ENCODE measurements at places on chromosomes 1 and 21.

- no peak for DNase-seq
These were observed 115.9 kb downstream of the NTMT2 start for GRCh38 chr1:170261669-170262068.

GRCh38 chr1:101920577-101920976 is 76.1 kb downstream of the OLFM3 start:
- DNase-seq = no peak

- DNase-seq = no peak
These were observed 4.5 kb downstream of the C1orf232 start for GRCh38 chr1:26164036-26164860.

DNA sequence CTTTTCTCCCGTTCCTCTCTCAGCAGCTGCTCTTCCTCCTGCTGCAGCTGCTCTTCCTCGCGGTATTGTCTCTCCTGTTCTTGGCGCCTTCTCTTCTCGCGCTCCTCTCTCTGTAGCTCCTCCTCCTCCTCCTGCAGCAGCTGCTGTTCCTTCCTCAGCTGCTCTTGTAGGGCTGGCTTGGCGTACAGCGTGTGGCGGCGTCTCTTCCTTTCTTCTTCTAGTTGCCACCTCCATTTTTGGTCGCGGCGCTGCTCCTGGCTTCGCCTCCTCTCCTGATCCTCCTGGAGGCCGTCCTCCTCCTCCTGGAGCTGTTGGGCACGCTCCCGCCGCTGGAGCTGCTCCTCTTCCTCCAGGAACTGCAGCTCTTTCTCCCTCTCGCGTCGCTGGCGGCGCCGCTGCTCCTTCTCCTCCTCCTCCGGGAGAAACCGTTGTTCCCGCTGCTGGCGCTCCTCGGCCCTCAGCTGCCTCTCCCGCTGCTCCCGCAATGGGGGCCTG is 4.8 kb downstream of the TCHH start:
- DNase-seq = no peak

GRCh38 chr1:224433701-224434672 is 610 bp downstream of the WDR26 start:
- DNase-seq = no peak

DNA sequence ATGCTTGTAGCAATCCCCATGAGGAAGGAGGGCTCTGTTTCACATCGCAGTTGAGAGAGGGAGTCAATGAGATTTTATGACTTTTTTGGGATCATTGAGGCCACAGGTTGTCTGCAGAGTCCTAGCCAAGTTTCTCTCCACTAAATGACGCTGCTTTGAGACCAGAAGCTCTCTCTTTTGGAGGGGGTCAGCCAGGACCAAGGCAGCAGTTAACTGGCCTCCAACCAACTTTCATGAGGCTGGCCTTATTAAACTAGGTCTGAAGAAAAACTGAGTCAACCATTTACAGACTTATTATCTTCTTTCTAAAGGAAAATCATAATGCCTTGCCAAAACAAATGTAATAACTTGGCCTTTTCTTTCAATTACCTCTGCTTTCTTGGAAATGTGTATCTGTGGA is 8.6 kb downstream of the WLS start:
- no peak for DNase-seq

DNA sequence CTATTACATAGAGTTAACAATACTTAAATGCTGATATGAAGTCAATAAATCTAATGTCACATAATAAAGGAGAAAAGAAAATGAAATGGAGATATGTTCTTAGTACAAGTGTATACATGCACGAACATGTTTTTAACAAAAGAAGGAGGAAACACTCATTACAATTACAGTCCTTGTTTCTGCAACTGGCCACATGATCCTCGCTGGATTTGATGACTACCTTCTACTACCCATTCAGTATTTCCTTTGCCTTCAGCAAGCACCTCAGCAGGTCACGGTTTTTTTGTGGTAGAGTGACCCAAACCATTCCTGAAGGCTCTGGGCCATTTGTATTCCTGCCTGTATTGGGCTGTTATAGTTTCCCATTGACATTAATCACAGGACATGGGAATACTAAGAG is 172.8 kb upstream of the CXADR start:
- no peak for DNase-seq

DNA sequence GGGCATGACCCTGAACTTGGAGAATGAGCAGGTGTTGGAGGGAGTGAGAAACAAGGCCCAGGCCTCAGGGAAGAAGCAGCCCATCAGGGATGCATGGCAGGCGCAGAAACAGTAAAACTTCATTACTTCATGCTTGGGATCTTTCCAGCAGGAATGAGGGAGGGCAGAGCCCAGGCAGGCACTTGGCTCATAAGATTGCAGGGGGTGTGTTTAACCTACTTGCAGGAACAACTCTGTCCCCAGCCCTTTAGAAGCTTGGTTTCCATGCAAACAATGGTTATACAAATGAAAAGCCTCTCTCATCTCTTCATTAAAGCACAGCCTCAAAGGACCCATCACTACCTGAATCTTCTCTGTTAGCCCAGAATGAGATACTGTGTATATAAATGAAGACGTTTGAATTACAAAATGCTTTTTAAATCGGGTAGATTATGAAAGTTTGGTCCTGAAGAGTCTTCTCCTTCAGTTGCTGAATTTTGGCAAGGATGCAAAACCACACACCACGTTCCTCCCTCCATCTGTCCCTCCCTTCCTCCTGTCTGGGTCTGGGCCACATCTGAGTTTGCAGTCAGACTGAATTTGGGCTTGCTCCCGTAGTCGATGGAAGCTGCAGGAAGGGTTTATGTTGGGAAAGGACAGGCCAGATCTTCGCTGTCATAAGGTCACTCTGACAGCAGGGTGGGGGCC is 154.4 kb upstream of the KLHDC7A start:
- no peak for DNase-seq

DNA sequence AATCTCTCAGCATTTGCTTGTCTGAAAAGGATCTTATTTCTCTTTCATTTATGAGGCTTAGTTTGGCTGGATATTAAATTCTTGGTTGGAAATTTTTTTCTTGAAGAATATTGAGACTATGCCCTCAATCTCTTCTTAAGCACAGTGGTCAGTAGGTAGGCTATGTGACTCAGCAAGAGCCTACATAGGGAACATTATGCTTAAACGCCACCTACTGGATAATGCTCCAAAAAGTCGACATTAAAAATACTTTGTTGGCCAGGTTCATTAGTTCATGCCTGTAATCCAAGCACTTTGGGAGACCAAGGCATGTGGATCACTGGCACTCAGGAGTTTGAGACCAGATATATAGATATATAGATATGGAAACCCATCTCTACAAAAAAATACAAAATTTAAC is 678.0 kb upstream of the USP24 start:
- DNase-seq = no peak

- no peak for DNase-seq
These were observed 446.8 kb upstream of the PLXNA2 start for GRCh38 chr1:208691012-208691411.

GRCh38 chr1:202848191-202848542 is 37.4 kb downstream of the PCAT6 start:
- DNase-seq = no peak

DNA sequence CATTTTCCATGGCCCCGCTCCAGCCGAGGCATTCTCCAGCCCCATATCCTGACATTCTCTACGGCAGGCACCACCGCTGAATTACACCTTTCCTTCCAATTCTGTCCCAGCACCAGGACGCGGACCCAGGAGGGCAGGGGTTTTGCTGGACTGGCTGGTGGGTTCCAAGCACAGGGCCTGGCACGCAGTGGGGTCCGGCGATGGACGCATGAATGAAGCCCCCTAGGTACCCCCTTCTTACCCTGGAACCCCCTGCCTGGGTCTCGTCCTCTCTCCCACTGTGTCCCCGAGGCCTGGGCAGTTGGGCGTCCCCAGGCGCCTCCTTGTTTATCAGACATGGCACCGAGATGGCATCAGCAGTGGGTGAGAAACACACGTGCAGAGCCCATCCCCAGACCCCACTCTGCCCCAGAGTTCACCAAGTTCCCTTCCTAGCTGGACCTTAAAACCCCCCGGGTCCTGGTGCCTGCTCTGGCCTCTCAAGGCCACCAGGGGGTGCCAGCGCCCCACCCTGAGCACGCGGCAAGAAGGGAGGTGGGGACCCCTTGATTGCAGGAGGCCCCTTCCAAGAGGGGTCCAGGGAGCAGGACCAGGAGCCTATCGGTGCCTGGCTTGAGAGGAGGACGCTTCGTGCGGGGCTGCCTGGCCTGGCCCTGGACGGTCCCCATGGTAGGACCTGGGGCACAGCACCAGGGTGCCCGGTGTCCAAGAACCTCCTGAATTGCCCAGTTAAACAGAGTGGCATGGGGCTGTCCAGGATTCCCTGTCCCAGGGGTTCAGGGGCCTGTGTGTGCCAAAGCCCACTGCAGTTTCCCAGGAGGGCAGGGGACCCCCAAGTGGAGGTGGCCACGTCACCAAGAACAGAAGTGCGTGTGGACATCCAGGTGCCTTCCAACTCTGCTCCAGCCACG is 46.1 kb downstream of the MEGF6 start:
- no peak for DNase-seq

DNA sequence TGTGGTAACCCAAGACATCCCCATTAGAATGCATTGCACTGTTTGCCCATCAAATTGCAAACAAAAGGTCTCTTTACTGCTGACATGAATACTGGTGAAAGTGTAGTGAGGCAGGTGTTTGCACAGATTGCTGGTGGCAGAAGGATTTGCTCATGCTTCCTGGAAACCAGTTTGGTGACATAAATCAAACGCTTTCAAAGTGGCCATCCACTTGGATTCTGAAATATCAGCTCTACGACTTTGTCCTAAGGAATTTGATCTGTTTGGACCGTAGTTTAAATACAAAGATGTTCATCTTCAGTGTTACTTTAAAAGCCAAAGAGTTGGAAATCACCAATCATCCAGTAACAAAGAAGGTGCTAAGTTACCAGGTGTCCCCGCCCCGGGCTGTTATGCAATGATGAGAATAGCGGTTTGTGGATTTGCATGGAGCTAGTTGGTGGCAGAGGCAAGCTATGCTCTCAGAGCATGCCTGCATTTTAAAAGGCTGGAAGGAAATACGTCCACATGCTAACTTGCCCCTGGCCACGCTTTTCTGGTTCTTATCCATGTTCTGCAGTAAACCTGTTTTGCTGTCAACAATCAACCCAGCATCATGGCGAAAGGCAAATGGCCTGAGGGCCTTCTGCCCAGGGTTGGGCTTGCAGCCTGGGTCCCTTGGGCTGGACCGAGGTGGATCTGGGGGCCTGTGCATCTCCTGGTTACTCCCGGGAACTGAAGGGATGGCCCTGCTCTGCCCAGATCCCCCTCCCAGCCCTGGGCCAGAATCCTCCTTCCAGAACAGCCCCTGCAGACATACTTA is 49.2 kb downstream of the UMODL1 start:
- DNase-seq = no peak

- DNase-seq = no peak
These were observed 585.2 kb upstream of the B3GALT2 start for GRCh38 chr1:193771596-193771995.

- no peak for DNase-seq
These were observed 279.6 kb downstream of the NFIA start for GRCh38 chr1:61361931-61362330.

Data from cortex of kidney (tissue), 1 donor.